B cell (primary cell): ENCODE measurements at places on chromosomes 1 and 21.

DNA sequence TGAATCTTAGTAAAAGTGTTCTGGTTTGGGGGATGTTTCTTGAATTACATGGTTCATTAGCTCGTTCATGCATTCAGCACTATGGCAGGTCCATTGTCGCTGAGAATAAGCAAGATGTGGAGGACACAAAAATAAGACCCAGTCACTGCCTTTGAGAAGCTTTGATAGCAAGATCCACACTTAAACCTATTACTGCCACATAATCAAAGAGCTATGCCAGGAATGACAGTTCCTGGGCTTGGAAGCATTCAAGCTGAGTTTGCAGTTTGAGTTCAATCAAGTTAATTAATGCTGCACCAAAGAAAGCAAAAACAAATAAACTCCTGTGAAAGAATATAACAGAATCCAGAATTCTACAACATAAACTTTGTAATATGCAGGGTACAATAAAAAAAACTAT is 131.8 kb downstream of the MIS18A start:
- no peaks in the 10 kb centered on the region for H3K27me3 ChIP-seq
- H3K4me3 ChIP-seq = no peak overlapping the region
- no peak for DNase-seq
- H3K4me1 ChIP-seq = no peaks in the 10 kb centered on the region

GRCh38 chr1:211613951-211614350 is 35.0 kb upstream of the SLC30A1 start:
- H3K27ac ChIP-seq = no peak overlapping the region
- DNase-seq = no peak
- no peaks in the 10 kb centered on the region for H3K4me1 ChIP-seq
- H3K4me3 ChIP-seq = no peak overlapping the region
- H3K27me3 ChIP-seq = no peaks in the 10 kb centered on the region

DNA sequence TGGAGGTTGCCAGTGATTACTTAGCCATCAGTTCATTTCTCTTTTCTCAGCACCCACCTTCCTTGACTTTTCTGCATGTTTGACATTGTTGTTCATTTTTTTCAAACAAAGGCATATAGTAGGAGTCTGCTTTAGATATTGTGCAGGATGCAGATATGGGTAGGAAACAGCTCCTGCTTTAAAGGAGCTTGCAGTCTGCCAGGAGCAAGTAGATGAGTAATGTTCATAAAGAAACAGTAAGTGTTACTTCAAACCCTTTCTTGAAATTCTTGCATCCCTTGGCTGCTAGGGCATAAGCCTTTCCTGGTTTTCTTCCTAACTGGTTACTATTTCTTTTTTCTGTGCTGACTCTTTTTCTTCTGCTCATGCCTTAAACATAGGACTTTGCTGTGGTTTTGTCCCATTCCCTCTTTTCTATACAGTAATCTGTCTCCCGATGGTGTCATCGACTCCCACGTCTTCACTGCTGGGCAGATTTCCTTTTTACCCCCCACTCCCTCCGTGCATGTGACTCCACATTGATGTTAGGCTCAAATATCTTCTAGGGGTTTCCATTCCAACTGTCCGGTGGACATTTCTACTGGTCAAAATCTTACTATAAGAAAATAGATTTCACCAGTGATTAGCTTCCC is 20.4 kb downstream of the PTGFRN start:
- no peaks in the 10 kb centered on the region for H3K4me1 ChIP-seq
- no peaks in the 10 kb centered on the region for H3K36me3 ChIP-seq
- no peaks in the 10 kb centered on the region for H3K27me3 ChIP-seq
- H3K4me3 ChIP-seq = no peak overlapping the region
- H3K27ac ChIP-seq = no peak overlapping the region
- DNase-seq = no peak

- H3K4me3 ChIP-seq = no peak overlapping the region
- no peaks in the 10 kb centered on the region for H3K36me3 ChIP-seq
- no peak for DNase-seq
Observed at GRCh38 chr1:45322486-45323040, 4.1 kb upstream of the HPDL start.

DNA sequence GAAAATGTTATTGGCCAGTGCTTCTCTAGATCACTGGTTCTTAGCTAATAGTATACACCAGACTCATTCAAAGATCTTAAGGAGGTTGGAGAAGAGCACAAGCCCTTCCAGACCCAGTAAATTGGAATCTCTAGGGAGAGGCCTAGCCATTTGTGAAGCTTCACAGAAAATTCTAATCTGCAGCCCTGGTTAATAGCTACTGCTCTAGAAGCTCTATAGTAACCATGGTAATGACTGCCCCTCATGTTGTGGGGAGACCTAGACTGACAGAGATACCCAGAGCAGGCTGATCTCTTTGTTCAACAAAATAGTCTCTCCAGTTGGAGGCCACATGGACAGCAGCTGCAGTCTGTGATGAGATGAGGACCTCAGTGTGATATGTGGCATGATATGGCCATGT is 31.7 kb downstream of the ARID1A start:
- H3K27me3 ChIP-seq = no peaks in the 10 kb centered on the region
- H3K36me3 ChIP-seq = peaks cover 31% of the 10 kb centered on the region
- DNase-seq = no peak
- peaks cover 52% of the 10 kb centered on the region for H3K4me1 ChIP-seq

GRCh38 chr1:77649127-77649526 is 33.3 kb downstream of the ZZZ3 start:
- H3K36me3 ChIP-seq = peaks cover 20% of the 10 kb centered on the region
- H3K4me3 ChIP-seq = no peak overlapping the region
- H3K4me1 ChIP-seq = no peaks in the 10 kb centered on the region
- no peak overlapping the region for H3K27ac ChIP-seq

DNA sequence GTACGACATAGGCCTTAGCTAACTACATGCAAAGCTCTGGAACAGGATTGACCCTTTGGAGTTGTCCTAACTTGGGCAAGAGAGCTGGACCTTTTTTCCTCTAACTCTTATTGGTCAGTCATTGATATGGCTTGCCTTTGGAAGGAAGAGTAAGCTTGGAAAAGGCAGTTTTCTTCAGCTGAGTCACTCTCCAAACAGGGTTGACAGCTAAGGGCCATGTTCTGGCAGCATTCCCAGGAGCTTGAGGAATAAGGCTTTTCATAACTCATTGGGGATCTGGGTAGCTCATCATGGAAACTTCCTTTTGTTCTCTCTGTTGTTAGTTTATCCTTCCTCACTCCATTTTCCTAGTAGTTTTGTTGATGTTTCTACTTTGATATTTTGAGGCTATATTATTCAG is 14.5 kb upstream of the ERRFI1 start:
- H3K27me3 ChIP-seq = no peaks in the 10 kb centered on the region
- H3K4me1 ChIP-seq = no peaks in the 10 kb centered on the region
- no peak overlapping the region for H3K27ac ChIP-seq
- no peak for DNase-seq
- no peaks in the 10 kb centered on the region for H3K36me3 ChIP-seq

- no peaks in the 10 kb centered on the region for H3K4me1 ChIP-seq
- no peak for DNase-seq
- H3K27ac ChIP-seq = no peak overlapping the region
- H3K4me3 ChIP-seq = no peak overlapping the region
- H3K36me3 ChIP-seq = no peaks in the 10 kb centered on the region
Observed at GRCh38 chr1:4756851-4757580, 102.6 kb downstream of the AJAP1 start.
